ENCODE measurements at places on chromosomes 16 and 17.

DNA sequence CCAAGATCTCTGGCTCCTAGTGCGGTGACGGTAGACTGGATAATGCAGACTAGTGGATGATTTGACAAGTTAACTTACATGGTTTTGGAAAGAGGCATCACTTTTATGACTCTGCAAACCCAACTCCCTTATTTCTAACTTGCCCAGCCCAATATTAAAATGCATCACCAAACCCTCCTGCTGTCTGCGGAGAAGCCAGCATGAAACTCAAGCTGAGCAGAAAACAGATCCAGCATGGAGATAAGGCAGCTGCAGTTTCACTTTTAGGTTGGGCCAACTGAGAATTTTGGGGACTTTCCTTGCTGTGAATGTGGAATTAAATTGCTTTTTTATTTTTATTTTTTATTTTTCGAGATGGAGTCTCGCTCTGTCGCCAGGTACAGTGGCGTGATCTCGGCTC, 27.8 kb downstream of the CDH1 start:
- DNase-seq: no peak

DNA sequence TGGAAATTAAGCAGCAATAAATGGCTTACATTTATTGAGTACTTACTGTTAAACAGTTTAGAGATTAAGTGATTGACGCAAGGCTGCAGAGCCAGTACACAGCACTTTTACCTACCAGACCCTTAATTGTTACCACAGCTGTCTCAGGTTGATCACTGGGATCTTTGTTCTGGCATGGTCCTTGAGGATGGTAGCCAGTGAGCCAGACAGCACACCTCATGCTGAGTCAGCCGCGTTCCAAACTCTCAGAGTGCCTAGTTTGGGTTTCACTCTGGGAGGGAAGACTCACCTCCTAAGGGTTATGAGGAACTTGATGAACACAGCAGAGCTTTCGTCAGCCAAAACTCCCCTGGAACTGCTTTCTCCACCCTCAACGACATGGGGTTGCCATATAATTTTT, 20.4 kb downstream of the CDH3 start:
- DNase-seq: no peak

DNA sequence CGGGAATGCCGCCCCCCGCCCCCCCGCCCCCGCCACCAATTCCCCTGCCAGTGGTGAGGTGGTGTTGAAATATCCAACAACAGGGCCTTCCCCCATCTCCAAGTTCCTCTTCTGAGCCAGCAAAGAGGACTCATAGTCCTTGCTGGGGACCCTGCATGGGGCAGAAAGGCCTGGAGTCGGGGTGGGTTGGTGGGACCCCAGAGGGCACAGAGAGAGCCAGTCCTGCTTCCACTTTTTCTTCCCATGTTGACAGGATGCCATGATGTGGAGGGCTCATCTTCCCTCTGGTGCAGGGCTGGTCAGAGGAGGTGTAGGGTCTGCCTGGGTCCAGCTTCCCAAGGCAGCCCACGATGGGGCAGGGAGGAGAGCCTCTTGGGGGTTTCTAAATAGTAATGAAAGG, 49.0 kb upstream of the PIK3R6 start:
- no peak for DNase-seq

GRCh38 chr17:16417896-16418684, 2.7 kb downstream of the TRPV2 start:
- DNase-seq: no peak

GRCh38 chr17:74353446-74354060, 8.1 kb downstream of the BTBD17 start:
- no peak for DNase-seq

GRCh38 chr17:74715144-74715543, 2.4 kb upstream of the CD300LF start:
- DNase-seq: no peak

GRCh38 chr16:4913130-4913773, 23.7 kb downstream of the PPL start:
- DNase-seq: no peak

DNA sequence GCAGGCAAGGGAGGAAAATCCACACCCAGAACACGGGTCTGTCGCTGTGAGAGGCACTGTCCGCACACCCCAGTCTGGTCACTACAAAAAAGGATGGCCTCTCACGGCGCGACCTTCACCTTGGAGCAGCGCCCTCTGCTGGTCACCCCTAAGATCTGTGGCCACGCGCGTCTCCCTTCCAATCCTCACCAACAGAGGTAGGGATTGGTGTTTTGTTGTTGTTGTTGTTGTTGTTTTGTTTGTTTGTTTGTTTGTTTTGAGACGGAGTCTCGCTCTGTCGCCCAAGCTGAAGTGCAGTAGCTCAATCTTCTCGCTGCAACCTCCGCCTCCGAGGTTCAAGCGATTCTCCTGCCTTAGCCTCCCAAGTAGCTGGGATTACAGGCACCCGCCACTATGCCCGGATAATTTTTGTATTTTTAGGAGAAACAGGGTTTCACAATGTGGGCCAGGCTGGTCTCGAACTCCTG, 15.0 kb upstream of the C17orf58 start:
- DNase-seq: peak; percentile 32

- no peak for DNase-seq
These were observed 150.0 kb downstream of the SDK2 start for GRCh38 chr17:73493956-73494926.

- no peak for DNase-seq
These were observed 70.4 kb downstream of the GNAO1 start for GRCh38 chr16:56261656-56262055.

DNA sequence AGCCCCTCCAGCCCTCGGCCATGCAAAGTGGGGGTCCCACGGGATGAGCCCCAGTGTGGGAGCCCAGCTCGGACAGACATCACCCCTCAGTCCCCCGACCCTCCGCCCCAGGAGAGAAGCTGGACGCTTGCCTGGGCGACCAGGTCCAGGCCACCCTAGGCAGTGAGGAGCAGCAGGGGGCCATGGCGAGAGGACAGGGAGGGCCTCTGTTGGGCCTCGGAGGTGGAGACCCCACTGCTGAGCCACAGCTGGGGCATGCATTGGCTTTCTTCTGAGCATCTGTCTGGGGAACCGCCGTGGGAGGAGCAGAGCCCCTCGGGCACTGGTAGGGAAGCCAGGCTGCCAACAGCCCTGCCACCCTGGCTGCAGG, 13.0 kb downstream of the ACTG1 start:
- DNase-seq: no peak

DNA sequence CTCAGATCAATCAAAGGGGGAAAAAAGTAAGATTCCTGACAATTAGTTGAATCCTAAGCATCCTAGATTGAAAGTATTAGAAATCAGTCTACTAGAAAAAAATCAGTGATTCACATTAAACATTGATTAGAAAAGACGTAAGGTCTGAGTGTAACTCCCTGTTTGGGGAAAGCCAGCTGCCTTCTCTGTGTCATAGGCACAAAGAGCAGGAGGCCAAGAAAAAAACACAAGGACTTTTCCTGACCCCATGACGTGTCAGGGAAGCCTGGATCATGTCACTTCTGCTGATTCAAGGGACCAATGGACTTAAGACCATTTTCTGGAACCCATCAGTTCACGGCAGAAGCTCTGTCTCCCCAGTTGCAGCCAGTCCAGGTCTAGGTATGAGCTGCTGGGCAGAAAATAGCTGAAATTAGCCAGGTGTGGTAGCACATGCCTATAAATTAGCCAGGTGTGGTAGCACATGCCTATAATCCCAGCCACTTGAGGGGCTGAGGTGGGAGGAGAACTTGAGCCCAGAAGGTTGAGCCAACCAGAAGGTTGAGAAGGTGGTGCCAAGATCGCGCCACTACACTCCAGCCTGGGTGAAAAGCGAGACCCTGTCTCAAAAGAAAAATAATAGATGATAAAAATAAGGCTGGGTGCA, 35.9 kb downstream of the RANBP10 start:
- no peak for DNase-seq

DNA sequence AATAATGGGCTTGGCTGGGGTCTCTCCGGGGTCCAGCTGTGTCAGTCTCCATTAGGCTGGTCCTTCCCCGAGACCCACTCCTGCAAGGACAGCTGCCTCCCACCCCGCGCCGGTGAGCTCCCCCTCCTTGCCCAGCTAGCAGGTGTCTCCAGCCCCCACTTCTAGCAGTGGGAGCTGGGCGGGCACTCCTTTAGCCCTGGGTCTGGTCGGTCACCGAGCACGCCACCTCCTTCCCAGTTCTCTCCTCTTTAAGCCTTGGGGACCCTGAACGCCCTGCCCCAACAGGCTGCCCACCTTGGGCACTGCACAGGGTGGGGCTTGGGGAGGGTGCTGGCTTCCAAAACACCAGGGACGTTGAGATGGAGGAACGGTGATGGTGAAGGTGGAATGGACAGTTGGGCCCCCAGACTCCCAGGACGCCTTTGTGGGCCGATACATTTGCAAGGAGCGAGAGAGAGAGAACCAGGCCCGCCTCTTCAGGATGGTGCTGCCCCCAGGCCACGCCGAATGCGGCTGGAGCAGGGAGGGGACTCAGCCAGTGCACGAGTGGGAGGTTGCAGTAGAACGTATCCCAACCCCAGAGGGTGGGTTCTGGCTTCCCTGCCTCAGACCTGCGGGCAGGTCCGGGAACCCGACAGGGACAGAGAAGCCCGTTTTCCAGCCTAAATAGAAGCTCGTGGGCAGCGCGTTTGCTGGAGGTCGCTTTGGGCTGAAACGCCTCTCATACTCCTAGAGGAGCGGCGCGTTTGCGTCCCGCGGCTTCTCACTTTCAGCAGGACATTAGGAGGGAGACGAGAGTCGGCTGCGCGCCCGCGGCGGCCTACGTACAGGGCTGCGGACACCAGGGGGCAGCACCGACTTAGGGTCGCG, 10.7 kb downstream of the TBX2 start:
- no peak for DNase-seq

DNA sequence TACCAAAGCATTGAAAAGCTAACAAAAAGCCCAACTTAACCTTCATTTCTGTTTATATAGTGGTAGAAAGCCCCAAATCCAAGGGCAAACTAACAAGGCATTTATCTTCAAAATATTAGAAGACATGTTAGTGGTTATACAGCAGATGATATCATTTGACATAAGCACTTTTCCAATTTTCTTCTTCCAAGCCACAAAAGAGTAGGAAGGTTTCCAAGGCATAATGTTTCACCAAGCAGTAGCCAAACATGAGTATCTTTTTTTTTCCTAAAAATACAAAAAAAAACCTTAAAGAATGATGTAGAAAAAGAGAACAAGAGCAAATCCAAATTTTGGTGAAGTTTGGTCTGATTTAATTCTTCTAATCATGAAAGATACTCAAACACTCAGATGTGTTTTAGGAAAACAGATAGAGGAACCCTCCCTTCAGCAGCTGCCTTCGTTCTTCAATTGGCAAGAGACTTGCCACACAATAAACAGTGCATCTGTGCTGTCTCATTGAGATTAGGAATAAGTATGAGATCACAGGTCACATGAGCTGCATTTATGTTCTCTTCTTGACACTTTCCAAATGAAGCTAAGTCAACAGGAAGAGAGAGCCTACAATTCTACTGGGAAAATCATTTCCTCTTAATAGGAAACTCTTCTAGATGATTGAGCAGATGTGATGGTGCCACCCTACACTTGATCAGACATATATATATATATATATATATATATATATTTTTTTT, 106.7 kb downstream of the TTC19 start:
- no peak for DNase-seq

GRCh38 chr16:86931410-86931941, 353.1 kb downstream of the FOXL1 start:
- DNase-seq: no peak

GRCh38 chr16:35310999-35311398, 1851.6 kb downstream of the TP53TG3F start:
- DNase-seq: no peak

DNA sequence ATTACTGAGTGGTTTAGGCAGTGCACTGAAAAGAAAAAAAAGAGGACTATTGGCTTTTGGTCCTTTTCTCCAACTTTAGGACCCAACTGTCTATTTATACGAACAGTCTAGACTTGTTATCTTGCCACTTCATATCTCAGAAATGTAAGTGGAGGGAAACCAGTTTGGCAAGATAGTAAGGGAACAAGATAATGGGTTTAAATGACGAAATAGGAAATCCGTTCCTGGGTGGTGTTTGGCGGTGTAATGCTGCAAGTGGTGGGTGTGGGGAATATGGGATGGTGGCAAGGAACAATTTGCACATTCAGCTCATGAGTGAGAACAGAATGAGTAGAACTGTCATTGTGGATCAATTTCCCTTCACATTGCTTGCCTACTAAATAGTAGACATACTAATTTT, 44.7 kb downstream of the GRB7 start:
- DNase-seq: no peak

DNA sequence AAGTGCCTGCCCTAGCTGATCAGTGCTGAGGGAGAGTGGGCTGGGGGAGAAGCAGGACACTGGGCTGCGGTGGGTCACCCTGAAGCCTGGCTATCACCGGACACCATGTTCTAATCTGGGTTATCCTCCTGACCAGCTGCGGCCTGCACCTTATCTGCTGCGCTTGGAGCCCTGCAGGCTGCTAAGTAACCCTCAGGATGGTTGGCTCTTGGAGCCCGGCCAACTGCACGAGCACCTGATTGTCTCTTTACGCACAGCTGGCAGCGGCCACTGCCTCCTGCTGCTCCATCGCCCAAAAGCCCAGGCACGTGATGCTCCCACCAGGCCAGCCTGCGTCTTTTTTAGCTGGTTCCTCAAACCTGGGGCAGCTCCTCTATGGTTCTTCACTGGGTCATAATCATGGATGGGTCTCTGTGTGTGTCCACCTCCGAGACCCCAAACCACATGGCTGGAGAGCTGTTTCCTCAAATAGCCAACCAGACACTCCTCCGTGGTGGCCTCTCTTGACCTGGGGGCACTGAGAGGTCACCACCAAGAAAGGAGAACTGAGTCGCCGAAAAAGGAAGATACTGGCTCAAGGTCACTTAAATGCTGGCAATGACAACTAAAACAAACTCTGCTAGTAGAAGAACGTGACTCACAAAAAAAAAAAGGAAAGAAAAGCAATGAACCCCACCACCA, 21.7 kb downstream of the SPHK1 start:
- DNase-seq: peak; percentile 87

DNA sequence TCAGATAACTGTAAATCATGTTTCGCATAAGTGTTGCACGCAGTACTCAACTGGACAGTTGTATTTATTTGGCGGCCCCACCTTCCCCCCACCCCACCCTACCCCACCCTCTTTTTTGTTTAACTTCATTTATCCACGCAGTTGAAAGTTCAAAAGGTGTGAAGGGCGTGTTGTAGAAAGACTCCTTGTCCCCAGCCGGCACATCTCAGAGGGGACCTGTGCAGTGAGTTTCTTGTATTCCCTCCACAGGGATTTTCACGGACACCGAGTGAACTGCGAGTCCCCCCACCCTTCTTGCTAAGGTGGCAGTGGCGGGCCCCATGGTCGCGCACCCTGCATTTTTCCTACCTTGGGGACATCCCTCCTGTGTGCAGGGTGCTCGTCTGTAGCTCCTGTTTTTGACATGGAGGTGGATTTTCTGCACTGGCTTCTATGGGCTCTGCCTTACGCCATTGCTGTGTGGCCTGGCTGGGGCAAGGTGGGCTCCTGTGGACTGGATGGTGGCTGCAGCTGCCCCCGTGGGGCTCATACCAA, 36.2 kb downstream of the ADCY7 start:
- no peak for DNase-seq

- DNase-seq: no peak
These were observed 1.7 kb downstream of the EPOP start for GRCh38 chr17:38672788-38673706.

GRCh38 chr16:82991966-82992675, 365.4 kb downstream of the CDH13 start:
- DNase-seq: no peak

- DNase-seq: no peak
These were observed 51.2 kb upstream of the CIBAR2 start for GRCh38 chr16:85163278-85164112.

GRCh38 chr16:16163571-16163970, 59.7 kb downstream of the ABCC6 start:
- DNase-seq: no peak
